Stimulated activated CD8-positive, alpha-beta memory T cell treated with anti-CD3 and anti-CD28 coated beads, Interleukin-2, amount 100 ng/mL, for 1 hour (primary cell): ENCODE measurements at places on chromosomes 16 and 17.

GRCh38 chr16:85289760-85290625, 177.7 kb upstream of the CIBAR2 start:
- DNase-seq = no peak

DNA sequence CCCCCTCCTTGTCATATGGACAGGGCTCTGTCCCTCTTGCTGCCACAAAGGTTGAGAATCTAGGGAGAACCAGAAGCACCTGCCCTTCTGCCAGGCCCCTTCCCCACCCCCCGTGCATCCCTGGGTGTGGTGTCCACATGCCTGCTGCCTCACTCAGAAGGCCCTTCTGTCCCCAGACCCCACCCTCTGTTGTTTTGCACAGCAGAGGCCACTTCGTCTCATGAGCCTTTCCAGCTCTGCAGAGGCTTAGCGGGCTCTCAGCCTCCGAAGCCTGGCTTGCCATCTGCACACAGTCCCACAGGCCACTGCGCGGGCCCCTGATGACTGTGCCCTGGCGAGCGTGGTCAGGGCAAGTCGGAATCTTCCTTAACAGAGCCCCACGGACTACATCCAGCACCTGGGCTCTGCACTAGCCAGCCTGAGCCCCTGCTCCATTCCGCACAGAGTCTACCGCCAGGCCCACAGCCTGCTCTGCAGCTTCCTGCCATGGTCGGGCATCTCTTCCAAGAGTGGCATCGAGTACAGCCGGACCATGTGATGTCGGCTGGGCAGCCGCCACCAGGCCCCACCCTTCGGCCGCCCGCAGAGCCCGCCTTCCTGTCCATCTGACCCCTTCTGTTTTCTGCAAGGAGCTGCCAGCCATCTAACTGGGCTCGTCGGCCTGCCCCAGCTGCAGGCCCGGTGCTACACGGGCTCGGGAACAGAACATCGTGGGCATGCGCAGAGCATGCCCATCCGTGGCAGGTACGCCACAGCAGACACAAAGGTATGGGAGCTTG, 10.8 kb downstream of the C16orf90 start:
- no peak for DNase-seq

GRCh38 chr17:34765291-34765690, 185.9 kb downstream of the TMEM132E start:
- DNase-seq = no peak

GRCh38 chr16:82236415-82236814, 66.4 kb upstream of the MPHOSPH6 start:
- DNase-seq = no peak

DNA sequence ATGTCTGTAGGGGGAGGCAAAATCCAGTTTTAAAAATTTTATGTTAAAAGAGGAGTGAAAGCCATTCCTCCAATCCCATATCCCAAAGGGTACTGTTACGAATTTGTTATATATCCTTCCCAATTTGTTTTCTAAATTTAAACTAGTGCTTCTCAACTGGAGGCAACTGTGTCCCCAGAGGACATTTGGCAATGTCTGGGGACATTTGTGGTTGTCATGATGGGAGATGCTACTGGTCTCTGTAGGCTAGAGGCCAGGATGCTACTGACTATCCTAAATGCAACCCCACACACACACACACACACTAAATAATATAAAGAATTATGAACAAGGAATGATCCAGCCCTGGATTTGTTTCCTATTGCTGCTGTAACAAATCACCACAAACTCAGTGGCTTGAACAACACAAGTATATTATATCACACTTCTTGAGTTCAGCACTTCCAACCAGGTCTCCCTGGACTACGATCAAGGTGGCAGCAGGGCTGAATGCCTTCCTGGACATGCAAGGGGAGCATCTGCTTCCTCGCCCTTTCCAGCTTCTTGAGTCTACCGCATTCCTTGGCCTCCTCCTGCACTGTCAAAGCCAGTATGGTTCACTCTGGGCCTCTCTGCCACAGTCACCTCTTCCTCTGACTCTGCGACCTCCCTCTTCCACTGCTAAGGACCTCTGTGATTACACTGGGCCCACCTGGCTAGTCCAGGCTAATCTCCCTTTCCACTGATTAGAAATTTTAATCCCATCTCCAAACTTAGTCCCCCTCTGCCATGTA, 30.1 kb downstream of the ARHGAP17 start:
- no peak for DNase-seq

DNA sequence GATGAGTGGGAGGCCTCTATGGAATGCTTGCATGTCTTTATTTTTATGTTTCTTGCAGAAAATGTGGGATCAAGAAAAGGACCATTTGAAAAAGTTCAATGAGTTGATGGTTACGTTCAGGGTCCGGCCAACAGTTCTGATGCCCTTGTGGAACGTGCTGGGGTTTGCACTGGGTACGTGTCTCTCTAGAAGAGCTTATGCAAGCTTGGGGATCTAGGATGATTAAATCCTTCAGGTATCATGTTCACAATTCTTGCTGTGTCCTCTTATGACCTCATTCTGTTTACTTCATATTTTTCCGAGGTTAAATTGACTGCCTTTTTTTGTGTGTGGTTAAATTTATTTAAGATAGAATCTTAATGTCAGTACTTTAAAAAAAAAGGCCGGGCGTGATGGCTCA, 6.4 kb downstream of the COQ7 start:
- no peak for DNase-seq

DNA sequence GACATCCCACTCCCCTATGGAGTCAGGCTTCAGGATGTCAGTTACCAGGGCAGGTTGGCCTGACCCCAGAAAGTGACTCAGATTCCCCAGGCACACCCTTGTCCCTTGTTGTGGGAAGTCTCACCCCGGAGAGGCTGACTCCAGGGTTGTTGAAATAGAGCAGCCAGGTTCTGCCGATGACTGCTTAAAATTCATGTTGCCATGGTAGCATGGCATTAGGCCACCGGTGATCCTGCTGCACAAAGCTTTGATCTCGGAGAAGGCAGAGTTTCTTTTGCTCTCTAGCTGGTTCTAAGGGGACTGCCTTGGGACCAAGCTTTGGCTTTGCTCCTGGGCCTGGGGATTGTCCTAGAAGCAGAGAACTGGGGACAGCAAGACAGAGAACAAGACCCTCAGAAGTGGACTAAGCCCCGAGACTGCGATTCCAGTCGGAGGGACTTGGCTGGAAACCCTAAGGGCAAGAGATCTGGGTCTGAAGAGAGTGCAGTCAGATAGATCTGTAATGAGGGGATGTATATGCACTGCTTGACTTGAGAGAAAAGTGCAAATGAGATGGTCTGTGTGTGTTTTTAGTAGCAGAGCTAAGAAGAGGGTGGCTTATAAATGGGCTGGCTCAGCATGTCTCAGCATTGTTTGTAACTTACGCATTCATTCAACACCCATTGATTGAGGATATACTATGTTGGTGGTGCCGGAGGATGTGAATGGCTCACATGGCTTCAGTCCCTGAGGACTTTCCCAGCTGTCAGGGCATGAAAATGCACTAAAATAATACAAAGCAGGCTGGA, 106.9 kb downstream of the RGS9 start:
- no peak for DNase-seq

GRCh38 chr17:78526231-78527025, 50.8 kb downstream of the DNAH17 start:
- DNase-seq = no peak

GRCh38 chr17:44751806-44752205, 7.0 kb upstream of the ADAM11 start:
- no peak for DNase-seq

DNA sequence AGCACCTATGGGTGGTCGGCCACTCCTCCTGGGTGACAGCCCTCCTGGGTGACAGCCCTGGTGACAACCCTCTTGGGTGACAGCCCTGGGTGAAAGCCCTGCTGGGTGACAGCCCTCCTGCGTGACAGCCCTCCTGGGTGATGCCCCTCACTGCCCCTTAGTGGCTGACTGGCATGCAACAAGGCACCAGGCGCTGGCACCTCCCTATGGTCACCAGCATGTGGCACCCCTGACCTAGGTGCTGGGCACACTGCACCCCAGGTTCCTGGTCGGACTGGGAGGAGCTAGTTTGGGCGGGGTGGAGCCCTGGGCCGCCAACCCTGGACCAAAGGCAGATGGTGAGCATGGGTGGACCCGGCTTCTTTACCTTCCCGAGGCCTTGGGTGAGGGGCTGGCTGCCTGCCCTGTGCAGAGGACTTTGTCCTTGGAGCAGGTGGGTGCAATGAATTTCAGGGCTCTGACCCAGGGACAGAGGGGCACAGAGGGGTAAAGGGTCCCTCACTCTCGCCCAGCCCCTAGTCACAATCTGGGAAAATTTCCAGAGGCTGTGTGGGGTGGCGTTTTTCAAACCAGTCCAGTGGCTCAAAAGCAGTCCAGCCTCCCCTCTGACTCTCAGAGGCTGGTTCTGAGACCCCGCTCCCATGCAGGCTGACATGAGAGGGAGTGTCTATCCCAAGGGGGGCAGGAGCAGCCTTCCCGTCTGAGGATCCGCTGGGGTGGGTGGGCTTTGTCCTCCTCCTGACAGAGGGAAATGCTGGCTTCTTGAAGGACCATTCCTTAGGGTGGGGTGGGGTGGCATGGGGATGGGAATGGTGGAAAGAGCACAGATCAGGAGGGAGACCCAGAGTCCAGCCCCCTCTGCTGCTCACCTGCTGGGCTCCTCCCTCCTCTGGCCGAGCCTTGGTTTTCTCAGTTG, 25.9 kb upstream of the TNFRSF13B start:
- DNase-seq = peak; percentile 45

DNA sequence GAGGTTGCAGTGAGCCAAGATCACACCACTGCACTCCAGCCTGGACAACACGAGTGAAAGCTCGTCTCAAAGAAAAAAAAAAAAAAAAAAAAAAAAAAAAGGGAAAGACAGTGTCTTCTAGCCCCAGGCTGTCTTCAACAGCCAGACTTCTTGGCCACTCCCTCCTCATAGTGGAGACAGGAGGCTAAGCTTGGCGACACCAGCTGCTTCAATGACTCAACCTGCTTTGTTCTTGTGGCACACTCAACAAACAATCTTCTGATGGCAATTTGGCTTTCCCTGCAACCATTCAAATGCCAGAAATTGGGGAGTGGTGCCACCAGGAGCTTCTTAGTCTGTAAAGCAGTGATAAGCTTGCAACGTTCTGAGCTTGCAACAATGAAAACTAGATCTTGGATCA, 290.4 kb upstream of the DYNLRB2 start:
- no peak for DNase-seq

DNA sequence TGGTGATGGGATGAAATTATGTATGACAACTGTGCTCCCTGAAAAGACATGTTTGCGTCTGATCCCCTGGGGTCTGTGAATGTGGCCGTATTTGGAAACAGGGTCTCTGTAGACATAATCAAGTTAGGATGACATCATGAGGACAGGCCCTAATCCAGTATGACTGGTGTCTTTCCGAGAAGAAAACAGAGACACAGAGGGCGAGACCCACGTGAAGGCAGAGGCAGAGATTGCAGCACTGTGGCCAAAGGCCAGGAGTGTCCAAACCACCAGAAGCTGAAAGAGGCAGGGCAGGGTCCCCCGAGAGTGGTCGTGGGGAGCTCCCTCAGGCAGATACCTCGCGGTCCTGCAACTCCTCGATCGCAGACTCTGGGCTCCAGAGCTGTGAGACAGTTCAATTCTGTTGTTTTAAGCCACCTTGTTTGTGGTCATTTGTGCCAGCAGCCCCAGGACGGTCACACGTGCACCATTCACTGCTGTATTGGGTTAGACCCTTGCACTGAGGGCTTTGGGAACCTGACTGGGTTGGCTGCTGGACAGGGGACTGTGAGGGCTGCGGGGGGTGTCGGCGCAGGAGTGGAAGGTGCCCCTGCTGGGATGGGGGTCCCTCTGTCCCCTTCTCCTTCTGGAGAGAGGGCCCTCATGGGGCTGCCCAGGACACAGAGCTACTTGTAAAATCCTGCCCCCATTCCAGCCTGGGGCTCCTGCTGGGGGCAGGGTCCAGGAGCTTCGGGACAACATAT, 27.7 kb downstream of the METRNL start:
- no peak for DNase-seq

DNA sequence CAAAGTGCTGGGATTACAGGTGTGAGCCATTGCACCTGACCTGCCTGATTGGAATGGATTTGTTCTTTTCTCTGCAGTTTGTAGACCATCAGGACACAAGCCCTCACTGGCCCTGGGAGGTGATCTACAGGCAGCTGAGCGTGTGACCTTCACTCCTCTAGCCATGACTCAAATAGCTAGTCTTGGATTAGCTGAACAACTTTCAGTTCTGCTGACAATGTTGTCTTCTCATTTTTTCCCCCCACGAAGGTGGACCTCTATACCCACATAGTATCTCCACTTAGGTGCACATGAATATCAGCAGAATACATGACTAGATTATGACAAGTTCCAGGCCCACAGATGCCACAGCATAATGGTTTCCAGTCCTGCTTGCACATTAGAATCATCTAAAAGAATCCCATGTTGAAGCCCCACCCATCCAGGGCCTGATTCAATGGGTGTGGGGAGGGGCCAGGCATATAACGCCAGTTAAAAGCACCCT, 36.8 kb downstream of the HS3ST3B1 start:
- no peak for DNase-seq

DNA sequence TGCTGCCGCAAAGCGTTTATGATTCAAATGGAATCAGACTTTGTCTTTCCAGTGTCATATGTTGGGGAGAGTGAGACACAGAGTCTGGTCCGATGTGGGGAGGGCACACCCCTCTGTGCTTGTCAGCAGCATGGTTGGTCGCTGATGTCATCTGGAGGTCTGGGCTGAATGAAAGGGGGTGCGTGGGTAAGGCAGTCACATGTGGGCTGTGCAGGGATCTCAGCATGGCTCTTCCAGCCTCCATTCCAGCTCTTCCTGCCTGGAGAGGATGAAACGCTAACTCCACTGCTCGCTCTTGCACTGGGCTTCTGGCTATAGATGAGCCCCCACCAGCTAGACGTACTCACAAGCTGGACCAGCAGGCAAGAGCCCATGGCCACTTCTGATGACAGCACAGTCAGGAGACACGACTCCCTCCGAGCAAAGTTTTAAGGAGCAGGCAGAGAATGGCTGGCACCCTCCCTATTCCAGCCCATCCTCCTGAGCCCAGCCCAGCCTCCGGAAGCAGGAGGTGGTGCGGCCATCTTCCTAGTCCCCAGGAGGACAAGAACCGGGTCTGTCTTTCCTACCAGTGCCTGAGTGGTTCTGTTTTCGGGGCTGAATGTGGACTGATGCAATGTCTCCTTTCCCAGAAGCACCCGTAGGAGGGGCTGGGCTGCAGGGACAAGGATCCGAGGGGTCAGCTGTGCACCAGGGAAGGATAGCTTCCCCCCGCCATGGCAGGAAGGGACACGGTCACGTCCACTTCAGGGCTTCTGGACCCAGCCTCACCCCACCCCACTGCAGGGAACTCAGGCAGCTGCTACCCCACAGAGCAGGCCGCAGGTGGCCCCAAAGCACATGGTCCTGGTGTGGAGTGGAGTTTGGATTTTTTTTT, 41.5 kb upstream of the CBFA2T3 start:
- no peak for DNase-seq
